ENCODE measurements at places on chromosomes 6 and 20. TPM values are rescaled to one million over a fixed set of nuclear protein-coding genes. Genes with fewer than 3 reads are reported as not detected.

DNA sequence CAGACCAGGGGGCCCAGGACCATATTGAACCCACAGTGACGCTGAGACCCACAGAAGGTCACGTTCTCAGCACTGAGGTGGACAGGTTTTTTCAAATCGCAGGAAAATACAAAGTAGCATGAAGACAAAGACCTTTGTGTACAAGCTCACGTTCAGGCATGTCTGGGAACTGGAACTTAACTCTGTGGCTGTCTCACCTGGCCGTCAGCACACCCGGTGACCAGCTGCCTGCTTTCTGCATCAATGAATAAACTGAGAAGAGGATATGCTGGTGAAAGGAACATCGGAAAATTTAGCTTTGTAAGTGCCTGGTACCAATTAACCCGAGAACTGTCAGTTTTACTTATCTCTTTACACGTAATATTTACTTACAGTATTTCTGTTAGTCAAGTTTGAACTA lies 36.5 kb downstream of the WDR27 start:
- DNase-seq = no peak

DNA sequence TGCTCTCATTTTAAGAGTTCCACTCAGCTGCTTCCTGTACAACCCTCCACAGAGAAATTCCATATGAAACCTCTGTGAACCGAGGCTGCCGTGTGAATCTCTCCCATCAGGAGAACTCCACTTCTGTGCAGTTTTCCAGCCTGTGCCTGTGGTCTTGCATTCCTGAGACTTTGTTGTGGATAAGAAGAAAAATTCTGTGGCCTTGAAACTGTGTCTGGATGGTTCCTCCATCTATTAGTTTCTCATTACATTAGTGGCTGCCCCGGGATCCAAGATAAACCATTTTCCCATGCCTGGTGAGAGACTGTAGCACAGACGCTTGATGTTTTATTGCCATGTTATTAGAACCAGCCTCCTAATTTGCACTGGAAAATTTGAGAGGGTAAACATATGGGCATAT lies 40.8 kb upstream of the TIAM2 start:
- DNase-seq = no peak

GRCh38 chr6:29925727-29926412 lies 16.5 kb upstream of the HLA-A start:
- DNase-seq = no peak

GRCh38 chr20:16485401-16485800 lies 87.8 kb downstream of the KIF16B start:
- DNase-seq = no peak

- DNase-seq = peak; percentile 3
Observed at GRCh38 chr6:49551078-49551865, 804 bp downstream of the C6orf141 start.

DNA sequence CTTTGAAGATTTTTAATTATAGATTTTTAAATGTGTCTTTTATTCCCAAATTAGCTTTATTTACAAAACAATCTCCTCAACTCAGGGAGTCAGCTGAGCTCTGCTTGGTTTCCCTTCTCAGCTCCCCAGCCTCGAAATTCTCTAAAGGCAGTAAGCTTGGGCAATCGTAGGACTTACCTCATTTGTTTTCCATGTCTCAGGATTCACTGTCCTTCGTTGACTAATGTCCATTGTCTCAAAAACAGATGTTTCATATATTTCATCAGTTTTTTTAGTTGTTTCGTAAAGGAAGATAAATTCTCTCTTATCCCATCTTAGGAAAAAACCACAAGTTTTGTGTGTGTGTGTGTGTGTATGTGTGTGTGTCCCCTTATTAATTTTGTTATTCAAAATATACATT lies 102.2 kb upstream of the ADGRF1 start:
- DNase-seq = no peak

DNA sequence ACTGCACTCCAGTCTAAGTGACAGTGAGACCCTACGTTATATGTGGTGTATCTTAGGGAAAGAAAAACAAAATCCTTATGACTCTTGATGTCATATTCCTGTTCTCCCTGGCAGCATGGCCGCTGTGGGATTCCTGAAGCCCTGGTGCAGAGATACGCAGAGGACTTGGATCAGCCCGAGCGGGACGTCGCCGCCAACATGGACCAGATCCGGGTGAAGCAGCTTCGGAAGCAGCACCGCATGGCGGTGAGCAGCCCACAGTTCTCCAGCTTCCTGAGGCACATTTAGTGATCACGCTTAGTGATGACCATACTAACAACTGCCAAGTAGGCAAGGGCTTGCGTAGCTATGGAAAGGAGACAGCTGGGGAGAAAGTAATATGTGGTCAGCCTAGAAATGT lies 200.9 kb upstream of the UST start:
- DNase-seq = no peak

DNA sequence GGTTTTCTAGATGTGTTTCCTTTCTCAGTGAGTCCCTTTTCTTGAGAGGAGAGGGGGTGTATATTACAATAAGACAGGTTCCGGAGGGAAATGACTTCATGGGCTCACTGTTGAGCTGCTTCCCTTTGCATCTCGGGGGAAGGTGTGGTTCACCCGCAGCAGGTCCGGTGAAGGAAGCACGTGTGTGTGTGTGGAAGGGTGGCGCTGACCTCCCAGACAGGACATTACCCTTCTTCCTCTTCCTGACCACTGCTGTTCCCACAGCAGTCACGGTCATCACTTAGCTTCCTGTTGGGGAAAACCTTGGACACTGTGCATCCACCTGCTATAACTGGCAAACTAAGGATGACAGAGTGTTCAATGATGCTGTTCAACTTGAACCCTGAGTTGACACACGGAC lies 83.6 kb downstream of the PLEKHG1 start:
- DNase-seq = no peak

- DNase-seq = no peak
Observed at GRCh38 chr6:15523679-15524630, 138.9 kb downstream of the DTNBP1 start.

- DNase-seq = no peak
Observed at GRCh38 chr20:36231331-36231730, 4.9 kb upstream of the AAR2 start.

GRCh38 chr20:18613553-18613952 lies 25.7 kb downstream of the DTD1 start:
- no peak for DNase-seq

DNA sequence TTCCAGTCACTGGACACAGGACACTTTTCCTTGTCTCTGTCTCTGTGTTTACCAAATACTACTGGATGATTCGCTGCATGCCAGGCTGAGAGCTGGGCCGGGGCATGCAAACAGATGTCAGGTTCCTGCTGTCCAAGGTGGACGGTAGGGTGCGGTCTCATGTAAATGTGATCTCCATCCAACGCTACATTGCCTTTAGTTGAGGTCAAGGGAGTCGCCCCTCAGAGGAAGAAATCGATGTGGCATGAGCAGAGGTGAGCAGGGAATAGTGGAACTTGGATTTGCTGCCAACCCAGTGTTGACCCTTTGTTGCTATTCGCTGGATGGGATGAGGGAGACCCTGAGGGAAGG lies 9.8 kb upstream of the TOX2 start:
- no peak for DNase-seq

DNA sequence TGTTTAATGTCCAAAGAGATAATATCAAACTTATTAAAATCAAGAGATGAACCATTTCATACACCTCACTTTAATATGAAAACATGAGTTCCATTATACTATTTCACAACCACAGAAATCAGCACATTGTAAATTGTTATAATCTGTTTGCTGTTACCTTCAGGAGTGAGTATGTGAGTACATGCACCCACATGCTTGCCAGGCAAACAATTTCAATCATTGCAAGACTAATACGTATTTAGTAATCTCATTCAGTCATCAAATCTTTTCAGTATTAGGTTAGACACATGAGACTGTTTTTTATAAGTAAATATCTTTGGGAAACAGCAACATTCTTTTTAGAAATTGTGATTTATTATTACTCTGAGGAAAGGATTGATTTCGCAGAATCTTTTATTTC lies 9.3 kb upstream of the EPM2A start:
- DNase-seq = no peak

DNA sequence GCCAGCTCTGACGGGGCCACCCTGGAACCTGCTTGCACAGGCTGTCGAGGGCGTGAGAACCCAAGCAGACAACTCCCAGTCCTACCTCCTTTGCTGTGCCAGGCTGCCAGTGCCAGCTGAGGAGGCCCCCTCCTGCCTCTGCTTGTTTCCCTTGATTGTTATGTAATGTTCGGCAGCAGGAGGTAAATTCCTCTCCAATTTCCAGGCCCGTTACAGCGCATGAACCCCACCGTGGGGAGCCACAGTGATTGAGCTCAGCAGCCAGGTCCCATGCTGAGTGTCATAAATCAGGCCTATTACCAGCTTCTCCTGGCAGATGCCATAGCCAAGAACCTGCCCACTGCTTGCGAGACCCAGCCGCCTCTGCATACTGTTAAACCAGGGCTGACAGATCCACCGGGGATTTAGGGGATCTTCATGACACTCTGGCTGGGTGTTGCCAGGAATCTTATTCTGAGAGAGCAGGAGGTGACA lies 320.5 kb downstream of the DHX35 start:
- DNase-seq = no peak

DNA sequence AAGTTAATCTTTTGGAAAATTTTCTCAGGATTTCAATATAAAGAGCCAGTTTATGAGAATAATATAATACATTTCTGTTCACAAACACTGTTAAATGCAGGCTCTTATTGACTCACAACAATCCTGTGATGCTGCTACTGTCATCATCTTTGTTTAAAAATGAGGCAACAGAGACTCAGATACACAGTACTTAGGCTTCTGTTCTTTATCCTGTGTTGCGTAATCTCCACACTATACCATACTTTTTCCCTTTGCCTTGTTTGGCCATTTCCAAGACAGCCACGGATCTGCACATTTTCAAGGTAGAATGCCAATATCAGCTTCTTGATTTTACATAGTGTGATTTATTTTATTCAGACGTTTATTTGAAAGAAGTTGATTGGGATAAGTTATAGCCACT lies 699.0 kb upstream of the CITED2 start:
- DNase-seq = no peak

- no peak for DNase-seq
Observed at GRCh38 chr20:46568570-46569129, 18.2 kb upstream of the OCSTAMP start.

- DNase-seq = peak; percentile 75
Observed at GRCh38 chr6:53484476-53485280, 60.2 kb downstream of the GCLC start.

DNA sequence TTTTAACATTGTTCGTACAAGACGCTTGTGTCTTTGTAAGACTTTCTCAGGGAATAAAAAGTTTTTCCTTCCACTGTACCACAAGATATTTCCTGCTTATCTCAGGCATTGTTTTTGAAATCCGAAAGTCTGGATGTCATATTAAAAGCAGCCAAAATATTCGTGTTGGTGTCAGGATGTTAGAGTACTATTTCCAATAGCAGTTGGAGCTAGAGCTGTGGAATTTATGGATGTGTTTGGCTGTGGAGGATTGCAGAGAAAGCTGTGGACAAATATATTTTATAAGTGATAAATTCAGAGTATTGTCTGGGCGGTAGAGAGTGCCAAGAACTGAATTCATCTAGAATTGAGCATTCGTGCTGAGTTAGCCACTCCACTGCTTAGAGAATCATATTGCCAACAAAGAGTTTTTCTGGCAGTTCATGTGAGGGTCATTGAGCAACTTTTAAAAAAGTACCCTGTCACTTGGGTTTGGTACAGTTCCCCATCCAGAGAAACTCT lies 57.7 kb downstream of the ZDHHC14 start:
- DNase-seq = no peak

DNA sequence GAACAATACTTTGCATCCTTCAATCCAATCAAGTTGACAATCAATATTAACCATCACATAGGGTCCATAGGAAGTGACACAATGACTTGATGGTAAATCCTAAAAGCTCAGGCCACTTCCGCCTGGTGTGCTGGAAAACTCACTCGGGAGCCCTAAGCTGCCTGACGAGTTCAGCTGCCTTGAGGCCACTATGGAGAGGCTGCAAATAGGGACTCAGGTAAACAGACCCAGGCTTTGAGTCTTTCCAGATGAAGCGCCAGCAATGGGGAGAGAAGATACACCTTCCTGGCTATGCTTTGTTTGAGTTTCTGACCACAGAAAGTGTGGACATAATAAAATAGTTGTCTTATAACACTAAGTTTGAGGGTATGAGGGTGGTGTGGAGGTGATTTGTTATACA lies 112.6 kb downstream of the GPR63 start:
- no peak for DNase-seq

DNA sequence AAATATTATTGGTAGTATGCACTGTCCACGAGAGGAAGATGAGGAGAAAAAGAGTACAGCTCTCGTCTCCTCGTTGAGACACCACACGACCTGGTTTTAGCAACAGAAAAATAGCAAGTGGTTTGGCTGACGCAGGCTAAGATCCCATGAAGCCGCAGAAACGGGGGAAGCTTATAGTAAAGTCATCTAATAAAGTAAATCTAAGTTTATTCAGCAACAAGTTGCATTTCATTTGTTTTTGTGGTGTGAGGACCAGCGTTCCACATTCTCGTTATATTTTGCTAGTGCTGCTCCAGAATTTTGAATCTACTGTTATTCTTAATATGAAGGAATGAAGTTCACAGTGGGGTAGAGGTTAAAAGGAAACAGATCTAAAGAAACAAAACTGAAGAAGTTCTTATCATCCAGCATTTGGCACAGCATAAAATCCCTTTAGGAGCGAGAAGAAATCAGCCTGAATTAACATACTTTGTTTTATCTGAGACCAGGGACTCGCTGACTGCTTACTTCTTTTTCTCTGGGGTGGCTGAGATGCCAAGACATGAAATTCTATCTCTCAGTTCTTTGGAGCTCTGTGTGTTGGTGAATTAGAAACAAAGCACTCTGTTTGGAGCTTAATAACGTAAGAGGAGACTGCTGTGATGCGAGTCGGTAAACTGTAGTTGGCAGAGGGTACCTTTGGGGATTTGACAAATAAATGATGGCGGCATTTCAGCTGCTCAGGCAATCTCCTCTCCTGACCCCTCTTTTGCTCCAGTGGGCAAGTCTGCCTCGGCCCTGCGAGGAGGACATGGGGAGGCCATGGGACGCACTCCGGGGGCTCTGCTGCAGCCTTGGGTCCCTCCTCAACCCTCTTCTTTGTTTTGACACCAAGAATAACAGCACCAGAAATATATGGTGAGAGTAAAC lies 24.9 kb upstream of the IRF4 start:
- no peak for DNase-seq

- no peak for DNase-seq
Observed at GRCh38 chr6:134081506-134081905, 29.1 kb upstream of the SLC2A12 start.

The MYB gene
- 17.4 TPM for total RNA-seq

The HMGA1 gene
- 87.2 TPM for total RNA-seq

The CRISP2 gene
- not detected for total RNA-seq

The EYA4 gene
- total RNA-seq = not detected

The BEND3 gene
- 0.89 TPM for total RNA-seq

The PLN gene
- total RNA-seq = not detected

The EPPIN gene
- total RNA-seq = not detected

The CLIC5 gene
- total RNA-seq = 4.7 TPM

The NMBR gene
- not detected for total RNA-seq

The TGM3 gene
- not detected for total RNA-seq

The NHLRC1 gene
- total RNA-seq = 0.67 TPM

The FOXF2 gene
- not detected for total RNA-seq

The FOXC1 gene
- not detected for total RNA-seq

The IBTK gene
- total RNA-seq = 29.2 TPM

The FNDC1 gene
- total RNA-seq = not detected

The TMEM239 gene
- not detected for total RNA-seq
